Posterior cingulate gyrus (tissue), 11 donors: ENCODE measurements at places on chromosomes 5 and 9.

DNA sequence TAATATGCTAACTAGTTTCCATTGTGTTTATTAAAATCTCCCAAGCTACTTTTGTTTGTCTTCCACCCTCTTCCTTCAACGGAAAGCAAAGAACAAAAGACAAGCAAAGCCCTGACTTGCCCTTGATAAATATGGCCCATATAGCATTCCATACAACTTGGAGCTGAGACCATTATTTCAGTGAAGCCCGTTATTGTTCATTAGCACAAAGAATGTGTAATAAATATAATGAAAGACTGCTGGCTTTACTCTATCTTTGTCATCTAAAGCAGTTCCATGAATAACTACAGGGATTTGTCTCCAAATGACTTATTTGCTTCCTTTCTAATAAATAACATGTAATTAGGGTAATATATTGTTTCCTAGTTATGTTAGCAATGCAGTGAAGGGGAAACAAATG, 270.7 kb upstream of the TLE4 start:
- no peak for DNase-seq

- DNase-seq: no peak
Observed at GRCh38 chr5:72505539-72506157, 1.6 kb downstream of the ZNF366 start.

- DNase-seq: no peak
Observed at GRCh38 chr5:163440954-163441353, 3.6 kb downstream of the CCNG1 start.

GRCh38 chr9:107942291-107942690, 452.7 kb upstream of the KLF4 start:
- DNase-seq: no peak

- DNase-seq: no peak
Observed at GRCh38 chr5:1916041-1917001, 33.6 kb upstream of the IRX4 start.

DNA sequence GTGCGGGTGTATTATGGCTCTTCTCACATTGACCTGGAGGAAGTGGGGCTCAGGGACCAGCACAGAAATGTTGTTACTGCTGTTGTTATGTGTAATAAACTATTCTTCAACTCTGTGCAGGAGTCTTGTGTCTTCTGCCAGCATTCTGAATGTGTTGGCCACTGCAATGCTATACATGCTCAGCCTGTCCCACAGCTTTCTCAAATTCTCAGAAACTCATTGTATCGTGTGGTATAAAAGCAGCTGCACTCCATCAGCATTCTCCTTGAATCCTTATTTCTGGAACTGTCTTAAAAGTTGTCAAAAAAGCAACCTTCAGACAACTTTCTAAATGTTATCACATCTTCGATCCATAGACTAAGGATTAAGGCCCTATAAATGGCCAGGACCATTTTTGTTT, 72.0 kb downstream of the ZNF474 start:
- DNase-seq: no peak

GRCh38 chr5:69230181-69230580, 4.5 kb upstream of the CDK7 start:
- no peak for DNase-seq

- DNase-seq: no peak
Observed at GRCh38 chr5:109450129-109450877, 40.5 kb upstream of the PJA2 start.

- DNase-seq: no peak
Observed at GRCh38 chr5:147558826-147559225, 49.0 kb upstream of the DPYSL3 start.

GRCh38 chr5:83474161-83474796, 2.7 kb downstream of the VCAN start:
- DNase-seq: peak; percentile 38

GRCh38 chr5:173873306-173873922, 14.7 kb upstream of the CPEB4 start:
- no peak for DNase-seq

DNA sequence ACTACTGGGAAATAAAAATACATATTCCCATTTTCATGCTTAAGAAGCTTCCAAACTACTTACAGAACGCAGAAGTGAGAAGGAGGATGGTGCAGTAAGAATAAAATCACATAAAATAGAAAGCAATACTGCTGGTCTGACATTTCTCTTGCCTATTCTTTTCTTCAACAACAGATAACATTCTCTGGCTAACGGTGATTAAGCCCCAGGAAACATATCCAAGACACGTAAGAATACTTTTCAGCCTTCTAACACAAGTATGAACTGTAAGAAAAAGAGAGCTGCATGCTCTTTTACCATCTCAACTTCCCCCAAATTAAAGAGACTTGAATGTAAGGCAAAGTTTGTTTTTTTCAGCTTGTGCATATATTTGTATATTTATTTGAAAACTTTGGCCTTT, 156.1 kb upstream of the TARS1 start:
- DNase-seq: no peak

DNA sequence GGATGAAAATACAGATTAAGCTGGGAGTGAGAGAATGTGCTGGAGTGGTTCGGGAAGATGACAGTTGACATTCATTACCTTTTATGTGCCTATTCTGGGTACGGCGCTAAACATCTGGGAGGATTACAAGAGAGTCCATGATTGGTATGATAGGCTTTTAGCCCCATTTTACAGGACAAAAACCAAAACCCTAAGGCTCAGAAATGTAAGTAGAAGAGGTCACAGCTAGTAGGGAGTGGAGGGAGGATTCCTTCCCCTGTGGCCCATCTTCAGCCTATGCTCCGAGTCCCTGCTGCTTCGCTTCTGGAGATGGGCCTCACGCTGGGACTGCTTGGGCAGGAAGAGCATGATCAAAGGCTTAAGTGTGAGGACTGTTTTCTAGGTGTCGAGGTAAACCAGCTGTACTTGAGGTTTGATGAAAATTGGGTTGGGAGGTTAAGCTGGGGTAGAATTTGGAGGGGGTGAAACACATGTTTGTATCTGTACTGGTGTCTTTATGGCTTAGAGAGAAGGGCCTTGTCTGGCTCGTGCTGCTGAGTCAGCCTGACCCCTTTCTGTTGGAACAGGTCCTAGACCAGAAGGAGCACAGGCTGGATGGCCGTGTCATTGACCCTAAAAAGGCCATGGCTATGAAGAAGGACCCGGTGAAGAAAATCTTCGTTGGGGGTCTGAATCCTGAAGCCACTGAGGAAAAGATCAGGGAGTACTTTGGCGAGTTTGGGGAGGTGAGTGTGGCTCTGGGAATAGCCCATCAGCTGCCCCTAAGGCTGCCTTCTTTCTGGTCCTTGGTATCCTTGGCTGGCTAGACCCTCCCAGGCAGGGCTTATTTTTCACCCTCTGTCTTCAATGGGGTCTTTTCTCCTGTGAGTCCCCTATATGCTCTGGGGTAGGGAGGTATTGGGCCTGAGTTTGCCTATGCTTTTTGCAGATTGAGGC, 2.1 kb downstream of the HNRNPAB start:
- no peak for DNase-seq

DNA sequence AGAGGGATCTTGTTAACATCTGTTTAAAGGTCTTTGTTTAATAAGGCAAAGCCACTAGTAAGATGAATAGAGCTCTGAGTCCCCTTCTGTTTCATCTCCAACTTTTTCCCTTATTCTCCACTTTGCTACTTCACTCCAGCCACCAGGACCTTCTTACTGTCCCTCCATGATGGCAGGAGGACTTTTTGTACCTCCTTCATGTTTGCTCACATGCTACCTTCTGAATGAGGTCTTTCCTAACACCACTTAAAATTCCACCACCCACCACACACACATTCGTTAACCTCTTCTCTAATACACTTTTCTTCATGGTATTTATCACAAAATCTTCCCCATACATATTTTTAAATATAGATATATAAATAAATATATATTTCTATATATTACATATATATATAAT, 501.9 kb downstream of the PDE4D start:
- DNase-seq: no peak

DNA sequence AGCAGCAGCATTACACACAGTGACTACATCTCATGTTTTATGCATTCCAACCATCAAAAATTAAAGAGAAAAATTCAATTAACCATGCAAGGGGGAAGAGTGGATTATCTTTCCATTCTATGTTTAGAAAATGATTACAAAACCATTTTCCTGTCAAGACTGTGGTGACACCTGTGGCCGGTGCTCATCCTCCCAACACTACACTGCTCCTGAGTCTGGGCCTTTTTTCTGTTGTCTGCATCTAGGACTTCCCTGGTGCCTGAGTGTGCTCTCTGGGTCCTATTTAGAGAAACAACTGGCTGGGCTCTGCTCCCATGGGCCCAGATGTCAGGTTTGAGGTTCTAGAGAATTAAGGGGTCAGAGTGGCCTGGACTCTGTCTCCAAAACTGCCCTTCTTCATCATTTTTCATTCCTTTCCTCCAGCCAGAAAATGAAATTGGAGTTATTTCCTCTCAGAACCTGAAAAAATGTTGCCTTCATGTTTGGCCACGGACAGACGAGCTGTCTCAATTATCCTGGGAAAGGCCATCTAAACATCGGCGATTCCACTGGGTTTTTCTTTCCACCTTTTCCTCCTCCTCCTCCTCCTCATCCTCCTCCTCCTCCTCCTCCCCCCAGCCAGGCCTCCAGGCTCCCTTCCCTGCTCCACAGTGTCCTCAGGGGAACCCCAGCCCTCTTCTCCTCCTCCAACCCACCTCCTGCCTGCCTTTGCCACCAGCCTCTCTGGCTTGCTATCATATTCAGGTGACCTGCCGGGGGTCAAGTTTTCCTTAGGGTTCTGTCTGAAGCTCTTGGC, 11.4 kb upstream of the ARSI start:
- DNase-seq: no peak

DNA sequence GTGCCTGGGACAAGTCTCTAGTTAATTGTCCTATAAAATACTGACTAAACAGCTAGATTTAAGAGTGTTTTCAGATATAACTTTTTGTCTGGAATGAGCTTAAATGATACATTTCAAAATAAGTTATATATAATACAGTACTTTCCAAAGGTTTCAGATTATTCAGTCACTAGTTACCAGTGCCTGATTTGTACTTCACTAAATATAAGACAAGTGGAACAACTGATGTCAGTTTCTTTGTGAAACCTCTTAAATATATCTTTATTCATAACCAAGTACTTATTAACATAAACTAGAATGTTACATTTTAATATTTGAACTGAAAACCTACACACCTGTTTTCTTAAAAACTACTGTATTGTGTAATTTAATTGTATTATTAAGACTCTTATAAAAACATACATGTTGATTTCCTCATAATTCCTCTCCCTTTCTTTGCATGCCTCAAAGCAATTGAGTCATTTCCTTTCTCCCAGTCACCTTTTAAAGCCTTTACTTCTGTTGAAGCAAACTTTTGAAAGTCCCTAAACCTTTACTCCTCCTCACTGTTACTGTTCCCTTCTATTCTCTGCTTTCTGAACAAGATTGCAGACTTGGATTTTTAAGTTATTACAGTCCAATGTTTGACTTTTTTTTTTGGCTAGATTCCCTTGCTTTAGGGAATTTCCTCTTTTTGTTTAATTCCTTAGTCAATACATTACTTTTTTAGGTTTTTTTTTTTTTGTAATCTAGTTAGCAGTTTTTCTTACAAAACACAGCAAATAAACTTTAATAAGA, 8.7 kb upstream of the SEMA6A start:
- no peak for DNase-seq
